ENCODE measurements at places on chromosomes 11 and 22.
A peak's percentile ranks its signal among the peaks of the same experiment; 100 is the strongest.

DNA sequence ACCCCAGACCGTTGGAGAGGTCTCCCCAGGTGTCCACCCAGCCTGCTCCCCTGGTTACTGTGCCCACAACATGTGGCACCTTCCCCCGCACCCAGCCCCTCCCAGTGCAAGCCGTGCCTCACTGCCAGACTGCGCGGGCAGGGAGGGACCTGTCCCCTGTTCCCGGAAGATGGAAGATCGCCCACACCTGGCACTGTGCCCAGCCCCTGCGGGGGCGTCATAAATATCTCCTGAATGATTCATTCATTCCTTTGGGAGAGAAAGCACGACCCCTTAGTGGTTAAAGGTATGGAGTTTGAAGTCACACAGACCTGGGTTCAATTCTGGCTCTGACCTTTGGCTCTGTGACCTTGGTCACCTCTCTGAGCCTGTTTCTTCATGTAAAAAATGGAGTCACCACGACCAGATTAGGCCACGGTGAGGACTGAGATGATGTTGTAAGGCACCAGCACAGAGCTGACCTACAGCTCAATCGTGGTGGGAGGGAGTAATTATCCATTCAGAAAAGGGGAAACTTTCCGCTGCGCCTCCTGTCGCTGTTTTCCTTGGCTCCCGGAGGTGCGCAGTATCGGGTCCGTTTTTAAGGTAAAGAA is 497 bp upstream of the SYT12 start:
- no peak for DNase-seq

GRCh38 chr11:58922479-58922878 is 16.8 kb upstream of the GLYATL1 start:
- no peak for DNase-seq

DNA sequence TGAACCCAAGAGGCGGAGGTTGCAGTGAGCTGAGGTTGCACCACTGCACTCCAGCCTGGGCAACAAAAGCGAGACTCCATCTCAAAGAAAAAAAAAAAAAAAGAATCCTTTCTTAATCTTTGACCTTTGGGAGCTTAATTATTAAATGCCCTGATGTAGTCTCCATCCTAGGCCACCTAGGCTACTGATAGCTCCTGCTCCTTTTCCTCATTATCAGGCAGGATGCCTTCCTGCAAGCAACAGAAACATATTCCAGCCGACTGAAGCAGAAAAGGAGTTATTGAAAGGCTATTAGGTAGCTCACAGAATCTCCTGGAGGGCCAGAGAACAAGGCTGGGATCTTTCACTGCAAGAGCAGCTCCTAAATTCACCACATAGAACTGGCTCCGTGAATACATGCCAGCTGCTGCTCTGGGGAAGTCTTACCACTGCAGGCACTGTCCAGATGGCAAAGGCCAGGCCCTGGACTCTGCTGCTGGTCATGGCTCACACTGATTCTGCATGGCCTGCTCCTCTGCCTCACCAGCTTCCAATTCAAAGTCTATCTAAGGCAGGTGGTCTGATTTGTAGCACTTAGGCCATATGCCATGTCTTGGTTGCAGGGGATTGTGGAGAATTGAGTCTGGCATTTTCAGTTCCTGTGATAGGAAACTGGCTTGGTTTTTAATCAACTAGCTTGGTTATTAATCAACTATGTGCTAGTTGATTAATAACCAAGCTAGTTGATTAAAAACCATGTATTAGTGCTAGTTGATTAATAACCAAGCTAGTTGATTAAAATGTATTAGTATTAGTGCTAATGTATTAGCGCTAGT is 26.0 kb upstream of the POLD3 start:
- no peak for DNase-seq

DNA sequence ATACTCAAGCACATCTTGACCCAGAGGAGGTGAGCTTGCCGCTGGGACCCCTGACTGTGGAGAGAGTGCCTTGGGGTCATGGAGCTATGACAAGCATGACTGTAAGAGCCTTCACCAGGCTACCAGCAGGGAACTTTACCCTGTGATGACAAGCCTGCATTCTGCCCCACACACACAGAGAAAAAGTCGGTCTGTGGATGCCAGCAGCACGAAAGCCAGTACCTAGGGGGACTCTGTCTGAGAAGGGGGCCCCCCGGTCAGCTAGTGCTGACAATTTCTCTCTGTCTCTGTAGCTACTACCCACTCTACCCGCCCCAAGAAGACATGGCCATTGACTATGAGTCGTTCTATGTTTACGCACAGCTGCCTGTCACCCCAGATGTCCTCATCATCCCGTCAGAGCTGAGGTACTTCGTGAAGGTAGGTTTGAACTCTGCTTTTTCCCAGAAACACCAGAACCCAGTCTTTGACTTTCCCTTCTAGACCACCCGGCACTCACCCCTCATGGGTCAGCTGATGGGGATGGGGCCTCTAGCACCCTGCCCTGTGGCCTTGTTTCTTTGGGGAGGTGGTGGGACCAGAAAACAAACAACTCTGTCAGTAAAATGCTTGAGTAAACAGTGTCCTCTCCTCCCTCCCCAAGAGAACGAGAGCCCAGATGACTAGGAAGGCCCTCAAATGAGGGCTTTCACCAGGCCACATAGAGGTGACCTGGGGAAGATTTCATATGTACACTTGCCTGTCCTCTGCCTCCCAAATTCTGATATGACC is 18.9 kb upstream of the CDC42EP2 start:
- DNase-seq = no peak

GRCh38 chr11:35174666-35175065 is 35.7 kb downstream of the CD44 start:
- DNase-seq = peak; percentile 90

All from mesenchymal stem cell (in vitro differentiated cells and primary cell).